ENCODE measurements at places on chromosomes 7 and 10.

- DNase-seq, result no peak
Measured at GRCh38 chr10:74377476-74377875, 226.5 kb downstream of the ADK start.

DNA sequence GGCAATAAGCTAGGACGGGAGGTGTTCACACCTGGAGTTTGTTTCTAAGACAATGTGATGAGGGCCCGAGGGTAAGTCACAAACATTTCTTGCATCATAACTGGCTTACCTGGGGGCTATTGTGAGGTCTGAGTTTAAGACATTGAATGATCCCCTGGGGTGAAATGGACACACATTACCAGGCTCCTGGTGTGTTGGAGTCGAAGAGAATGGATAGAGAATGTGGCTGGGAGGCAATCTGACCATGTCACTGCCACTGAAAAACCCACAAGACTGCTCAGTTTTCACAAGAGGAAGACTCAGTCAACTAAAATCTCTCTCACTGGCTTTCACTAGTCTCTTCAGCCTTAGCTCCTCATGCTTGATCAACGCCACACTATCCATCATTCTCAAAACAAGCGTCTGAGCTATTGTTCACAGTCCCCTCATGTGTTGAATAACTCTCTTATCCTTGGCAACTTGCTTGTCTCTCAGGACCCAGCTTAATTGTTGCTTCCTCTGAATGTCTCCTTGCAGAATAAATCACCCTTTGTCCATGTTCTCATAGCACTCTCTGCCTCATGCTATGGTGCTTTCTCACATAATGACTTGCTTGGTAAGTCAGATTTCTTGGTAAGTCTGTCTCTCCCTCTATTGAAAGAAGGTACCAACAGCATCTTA, at the start of gene C10orf120:
C10orf120 (minus strand) TSS at position 51 of the 660 bp plus-strand sequence. CDS start 56 bp downstream, outside the sequence.
- no peak for DNase-seq

DNA sequence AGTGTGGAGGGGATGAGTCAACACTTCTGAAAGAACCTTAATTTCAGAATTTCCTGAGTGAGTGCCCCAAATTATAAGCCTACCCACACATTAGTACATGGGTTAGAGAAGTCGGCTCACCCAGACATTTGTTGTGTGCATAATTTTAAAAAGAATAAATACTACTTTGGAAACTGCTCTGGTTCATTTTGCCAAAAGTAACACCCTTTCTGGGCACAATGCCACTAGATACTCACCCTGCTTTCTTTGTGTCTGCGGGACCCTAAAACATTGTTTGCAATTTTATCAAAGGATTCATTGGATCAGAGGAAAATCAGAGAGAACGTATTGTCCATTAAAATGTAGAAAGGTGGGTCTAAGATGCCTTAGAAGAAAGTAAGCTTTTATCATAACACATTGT, 245.5 kb upstream of the NRP1 start:
- DNase-seq, result no peak

DNA sequence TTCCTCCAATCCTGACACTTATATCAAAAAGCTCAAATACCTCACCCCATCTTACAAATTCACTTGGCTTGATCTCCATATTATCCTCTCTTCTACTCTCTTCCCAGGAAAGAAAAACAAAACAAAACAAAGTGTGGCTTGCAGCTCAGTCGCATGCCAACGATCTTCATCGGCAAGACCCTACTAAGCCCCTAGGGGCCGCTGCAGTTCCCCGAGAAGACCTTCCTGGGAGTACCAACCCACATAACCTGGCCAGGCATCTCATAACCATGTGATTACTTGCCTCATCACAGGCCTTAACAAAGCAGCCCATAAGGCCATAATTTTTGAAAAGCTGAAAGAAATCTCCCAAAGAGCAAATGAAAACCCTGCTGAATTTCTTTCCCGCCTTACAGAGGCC, 103.7 kb downstream of the ZNF92 start:
- no peak for DNase-seq

GRCh38 chr10:112349521-112350085, 24.3 kb upstream of the ACSL5 start:
- DNase-seq, result no peak

- DNase-seq, result no peak
Measured at GRCh38 chr7:114109721-114110120, 190.9 kb upstream of the PPP1R3A start.

All from Right ventricle myocardium superior (tissue), 1 donor.